ENCODE measurements at places on chromosomes 12 and 14.

- DNase-seq: no peak
Observed at GRCh38 chr12:32926963-32927362, 30.4 kb upstream of the PKP2 start.

GRCh38 chr12:33828326-33828725 is 194.0 kb upstream of the ALG10 start:
- no peak for DNase-seq

GRCh38 chr12:27190761-27191160 is 53.3 kb upstream of the STK38L start:
- no peak for DNase-seq

GRCh38 chr12:56321027-56321426 is 5.2 kb upstream of the CNPY2 start:
- no peak for DNase-seq

DNA sequence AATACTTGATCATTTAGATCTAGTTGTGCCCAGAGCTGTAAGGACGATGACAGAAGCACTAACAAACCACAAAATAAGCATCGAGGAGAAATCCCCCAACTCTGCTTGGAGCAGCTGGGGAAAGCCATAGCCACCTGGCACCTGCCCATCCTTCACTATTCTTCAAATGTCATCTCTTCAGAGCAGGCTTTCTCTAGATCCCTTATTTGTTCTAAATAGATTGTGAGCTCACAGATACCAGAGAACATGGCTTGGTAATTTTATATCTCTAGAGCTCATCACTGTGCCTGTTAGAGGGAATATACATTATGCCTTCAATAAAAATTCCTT is 50.9 kb downstream of the GRIP1 start:
- DNase-seq: no peak

GRCh38 chr12:122013791-122014590 is 7.7 kb upstream of the BCL7A start:
- no peak for DNase-seq

- no peak for DNase-seq
Observed at GRCh38 chr14:98733536-98733935, 538.5 kb downstream of the BCL11B start.

GRCh38 chr12:47282206-47282605 is 202.4 kb upstream of the AMIGO2 start:
- DNase-seq: no peak

DNA sequence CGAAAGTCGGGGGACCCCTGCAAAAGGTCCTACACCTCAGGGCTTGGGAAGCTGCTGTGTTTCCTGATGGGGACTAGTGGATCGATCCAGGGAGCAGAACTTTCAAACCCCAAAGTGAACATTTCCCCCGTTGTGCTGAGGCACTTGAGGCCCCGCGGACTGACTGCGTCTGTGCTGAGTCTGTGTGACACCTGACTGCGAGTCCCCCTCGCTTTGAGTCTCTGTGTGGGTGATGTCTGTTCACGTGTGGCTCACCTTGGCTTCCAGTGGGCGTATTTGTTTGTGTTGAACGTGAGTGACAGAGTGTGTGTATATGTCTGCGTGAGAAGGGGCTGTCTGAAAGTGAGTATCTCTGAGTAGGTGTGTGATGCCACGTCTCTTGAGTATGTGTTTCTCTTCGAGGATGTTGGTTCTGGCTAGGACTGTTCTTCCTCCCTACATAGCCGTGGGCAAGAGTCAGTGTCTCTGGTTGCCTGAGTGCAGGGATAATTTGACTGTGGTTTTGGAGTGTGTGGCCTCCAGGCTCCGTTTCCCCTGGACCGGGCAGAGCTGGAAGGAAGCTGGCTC is 1.3 kb downstream of the TEAD4 start:
- DNase-seq: no peak

DNA sequence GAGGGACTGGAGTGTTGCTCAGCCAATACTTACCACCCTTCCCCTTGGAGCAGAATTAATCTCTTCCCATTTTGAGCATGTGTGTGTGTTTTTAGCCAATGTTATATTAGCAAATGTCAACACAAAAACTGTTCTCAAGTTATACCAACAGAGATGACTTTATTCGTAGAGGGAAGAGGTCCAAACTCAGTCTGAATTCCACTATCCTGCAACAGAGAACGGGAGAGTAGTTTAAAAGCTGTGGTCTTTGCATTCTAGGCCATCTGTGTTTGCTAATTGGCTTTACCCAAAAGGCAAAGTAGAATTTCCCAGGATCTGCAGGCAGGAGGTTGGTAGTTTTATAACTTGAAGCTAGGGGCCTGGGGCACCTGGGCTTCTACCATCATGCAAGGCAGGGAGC is 847.9 kb upstream of the TMEM132C start:
- no peak for DNase-seq

GRCh38 chr14:51328064-51328771 is 88.2 kb downstream of the TMX1 start:
- peak; percentile 22 for DNase-seq

DNA sequence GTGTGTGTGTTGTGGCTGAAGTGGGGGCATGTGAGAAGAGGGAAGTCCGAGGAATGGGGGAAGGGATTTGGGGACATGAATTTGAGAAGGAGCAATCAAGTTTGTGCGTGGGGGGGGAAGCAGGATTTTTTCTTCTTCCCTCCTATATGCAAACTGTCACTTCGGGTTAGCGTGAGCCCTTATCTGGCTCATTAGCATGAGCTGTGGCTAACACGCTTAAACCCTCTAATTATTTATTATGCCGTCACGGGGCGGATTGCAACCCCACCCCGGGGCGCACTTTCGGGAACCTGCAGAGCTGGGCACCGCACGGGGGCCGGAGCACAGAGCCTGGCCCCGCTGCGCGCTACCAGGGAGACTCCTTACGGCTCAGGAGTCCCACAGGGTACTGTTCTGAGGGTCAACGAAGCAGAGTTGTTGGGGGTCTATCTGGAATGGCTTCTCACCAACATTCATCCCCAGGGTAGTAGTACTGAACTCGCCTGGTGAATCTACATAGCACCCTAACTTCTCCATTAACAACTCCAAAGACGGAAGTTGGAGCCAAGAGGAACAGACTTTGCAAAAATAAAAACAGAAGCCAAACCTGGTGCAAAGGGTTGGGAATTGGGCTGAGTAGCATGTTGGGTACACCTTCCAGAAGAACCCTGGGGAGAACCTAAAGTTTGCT is 6.4 kb upstream of the ASCL1 start:
- DNase-seq: no peak

GRCh38 chr12:114767906-114768722 is 84.1 kb upstream of the TBX3 start:
- no peak for DNase-seq

GRCh38 chr12:57590864-57591781 is at the start of gene PIP4K2C:
Gene PIP4K2C (plus strand): TSS chr12:57591192. CDS start chr12:57591290, 98 bp downstream.
- peak; percentile 66 for DNase-seq

- DNase-seq: no peak
Observed at GRCh38 chr12:122394626-122395194, 27.8 kb downstream of the CLIP1 start.

DNA sequence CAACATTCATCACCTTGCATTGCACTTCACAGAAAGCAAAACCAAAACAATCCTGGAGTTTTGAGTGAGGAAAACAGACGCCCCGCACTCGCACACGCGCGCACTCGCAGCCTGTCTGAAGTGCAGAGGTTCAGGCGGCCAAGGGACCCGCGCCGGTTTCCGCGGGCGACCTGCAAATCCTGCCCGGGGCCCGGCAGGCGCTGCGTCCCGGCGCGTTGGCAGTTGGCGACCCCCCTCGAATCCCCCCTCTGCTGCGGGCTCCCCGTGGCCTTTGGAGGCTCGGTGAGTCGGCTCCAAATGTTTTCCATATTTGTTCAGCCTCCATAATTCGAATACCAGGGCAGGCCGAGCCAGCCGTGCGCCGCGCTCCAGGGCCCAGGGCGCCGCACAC is at the start of gene SSPN:
SSPN (plus strand) TSS at position 324 of the 391 bp plus-strand sequence. CDS start 100 bp downstream, outside the sequence.
- no peak for DNase-seq

- no peak for DNase-seq
Observed at GRCh38 chr12:2800046-2800570, 5.3 kb downstream of the FKBP4 start.

DNA sequence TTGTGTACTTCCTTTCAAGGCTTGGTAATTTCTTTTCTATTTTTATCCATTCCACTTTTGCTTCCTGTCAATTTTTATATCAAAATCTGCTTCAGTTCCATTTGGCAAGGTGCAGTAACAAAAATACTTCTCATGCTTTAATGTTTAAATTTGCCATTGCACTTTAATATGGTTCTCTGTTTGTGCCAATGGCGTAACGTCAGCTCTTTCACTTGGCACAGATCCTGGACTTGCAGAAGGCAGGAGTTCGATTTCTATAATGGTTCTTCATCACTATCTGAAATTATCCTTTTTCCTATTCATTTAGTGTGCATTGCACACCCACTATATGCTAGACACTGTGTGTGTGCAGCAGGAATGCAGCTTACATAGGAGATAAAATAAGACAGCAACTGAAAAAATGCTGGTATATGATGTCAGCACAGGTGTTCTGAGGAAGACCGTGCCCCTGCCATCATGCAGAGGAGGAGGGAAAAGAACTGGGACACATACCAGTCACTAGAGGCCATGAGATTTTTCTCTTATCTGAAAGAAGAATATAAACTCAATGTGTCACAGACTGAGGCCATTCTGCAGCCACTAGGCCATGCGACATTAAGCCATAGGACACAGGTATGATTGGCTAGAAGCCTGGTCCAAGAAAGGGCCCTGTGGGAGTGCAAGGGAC is 298.2 kb downstream of the RPAP3 start:
- no peak for DNase-seq

DNA sequence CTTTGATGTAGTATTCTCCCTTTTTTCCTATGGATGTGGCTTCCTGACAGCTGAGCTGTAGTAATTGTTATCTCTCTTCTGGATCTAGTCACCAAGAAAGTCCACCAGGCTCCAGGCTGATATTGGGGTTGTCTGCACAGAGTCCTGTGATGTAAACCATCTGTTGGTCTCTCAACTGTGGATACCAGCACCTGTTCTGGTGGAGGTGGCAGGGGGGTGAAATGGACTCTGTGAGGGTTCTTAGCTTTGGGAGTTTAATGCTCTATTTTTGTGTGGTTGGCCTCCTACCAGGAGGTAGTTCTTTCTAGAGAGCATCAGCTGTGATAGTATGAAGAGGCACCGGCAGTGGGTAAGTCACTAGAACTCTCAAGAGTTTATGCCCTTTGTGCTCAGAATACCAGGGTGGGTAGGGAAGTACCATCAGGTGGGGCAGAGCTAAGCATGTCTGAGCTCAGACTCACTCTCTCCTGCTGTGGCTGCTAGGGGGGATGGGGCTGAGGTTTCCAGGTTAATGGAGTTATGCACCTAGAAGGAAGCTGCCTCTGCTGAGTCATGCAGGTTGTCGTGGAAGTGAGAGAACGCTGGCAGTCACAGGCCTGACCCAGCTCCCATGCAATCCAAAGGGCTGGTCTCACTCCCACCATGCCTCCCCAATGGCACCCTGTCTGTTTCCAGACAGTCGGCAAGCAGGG is 3.0 kb upstream of the TAS2R14 start:
- DNase-seq: no peak

DNA sequence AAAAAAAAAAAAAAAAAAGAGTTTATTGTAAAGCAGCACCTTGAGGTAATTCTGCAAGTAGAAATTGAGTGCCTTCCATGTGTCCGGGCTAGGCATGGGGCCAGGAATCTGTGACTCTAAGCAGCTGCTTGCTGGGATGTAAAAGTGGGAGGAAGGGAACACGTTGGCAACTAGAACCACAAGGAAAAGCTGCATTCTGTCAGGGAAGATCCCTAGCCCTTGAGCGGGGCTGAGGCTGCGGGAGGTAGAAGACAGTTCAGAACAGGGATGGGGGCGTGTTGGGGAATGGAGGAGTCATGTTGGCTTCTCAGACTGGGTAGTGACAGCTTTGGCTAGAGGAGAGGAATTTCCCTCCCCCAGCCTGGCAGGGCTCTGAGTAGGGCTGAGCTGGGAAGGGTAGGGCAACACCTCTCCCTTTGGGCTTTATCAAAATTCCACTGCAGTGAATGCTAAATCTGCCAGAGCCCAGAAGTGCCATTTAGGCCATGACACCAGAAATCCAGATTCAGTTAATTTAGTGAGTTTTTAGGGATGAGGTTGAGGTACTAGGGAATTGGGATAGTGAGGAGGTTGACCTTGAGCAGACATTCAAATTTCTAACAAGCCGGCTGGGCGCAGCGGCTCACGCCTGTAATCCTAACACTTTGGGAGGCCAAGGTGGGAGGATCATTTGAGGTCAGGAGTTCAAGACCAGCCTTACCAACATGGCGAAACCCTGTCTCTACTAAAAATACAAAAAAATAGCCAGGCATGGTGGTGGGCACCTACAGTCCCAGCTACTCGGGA is 3.4 kb upstream of the TRAFD1 start:
- DNase-seq: no peak

DNA sequence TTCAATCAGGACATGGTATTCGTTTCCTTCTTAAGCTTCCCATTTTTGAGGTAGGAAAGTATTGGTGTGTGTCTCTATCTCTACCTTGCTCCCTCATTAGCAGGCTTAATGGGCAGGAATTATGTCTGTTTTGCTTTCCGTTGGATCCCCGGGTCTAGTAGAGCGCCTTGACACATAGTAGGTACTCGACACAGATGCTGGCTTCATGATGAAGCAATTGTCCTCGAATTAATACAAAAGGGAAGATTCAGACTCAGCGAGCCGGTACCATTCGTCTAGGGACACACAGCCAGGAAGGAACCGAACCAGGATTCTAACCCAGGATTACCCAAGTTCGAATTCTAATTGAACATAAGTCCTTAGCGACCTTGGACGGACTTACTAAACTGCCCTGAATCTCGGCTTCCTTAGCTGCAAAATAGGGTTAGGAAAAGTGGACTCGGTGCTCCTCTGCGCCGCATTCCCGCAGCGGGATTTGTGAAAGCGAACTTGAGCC is 496 bp upstream of the ISCU start:
- DNase-seq: no peak

DNA sequence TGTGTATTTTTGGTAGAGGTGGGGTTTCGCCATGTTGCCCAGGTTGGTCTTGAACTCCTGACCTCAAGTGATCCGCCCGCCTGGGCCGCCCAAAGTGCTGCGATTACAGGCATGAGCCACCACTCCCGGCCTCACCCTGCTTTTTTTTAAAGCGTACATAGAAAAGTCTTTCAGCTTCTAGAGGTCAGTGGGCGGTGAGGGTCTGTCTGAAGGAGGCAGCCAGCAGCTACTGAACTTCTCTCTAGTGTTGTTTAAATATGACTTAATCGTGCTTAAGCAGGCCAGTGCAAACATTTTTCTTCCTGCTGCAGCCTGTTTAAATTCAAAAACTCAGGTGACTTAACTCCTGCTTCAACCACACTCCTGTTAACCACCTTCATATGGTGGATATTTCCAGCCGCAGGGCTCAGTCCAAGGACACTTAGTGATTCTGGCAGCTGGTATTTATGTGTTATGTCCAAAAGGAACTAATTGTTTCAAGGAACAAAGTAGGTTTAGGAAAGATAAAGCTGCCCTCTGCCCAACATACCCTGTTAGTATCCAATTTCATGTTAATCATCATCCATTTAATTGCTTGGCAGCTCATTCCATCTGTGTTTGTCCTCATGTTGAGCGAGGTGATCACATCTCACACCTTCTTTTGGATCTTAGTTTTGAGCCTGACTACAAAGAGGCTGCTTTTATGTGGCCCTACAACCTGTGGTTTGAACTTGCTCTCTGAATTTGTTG is 2.0 kb downstream of the PRKAB1 start:
- no peak for DNase-seq

- no peak for DNase-seq
Observed at GRCh38 chr14:79281244-79282152, 929.8 kb downstream of the DIO2 start.

Data from activated CD4-positive, alpha-beta T cell treated with anti-CD3 and anti-CD28 coated beads for 24 hours (primary cell).